ENCODE measurements at places on chromosomes 12 and 14.
A peak's percentile ranks its signal among the peaks of the same experiment; 100 is the strongest.

GRCh38 chr12:88299567-88300101 is 157.5 kb downstream of the TMTC3 start:
- no peak for DNase-seq

- DNase-seq, result no peak
Observed at GRCh38 chr12:110077800-110078199, 29.5 kb upstream of the C12orf76 start.

DNA sequence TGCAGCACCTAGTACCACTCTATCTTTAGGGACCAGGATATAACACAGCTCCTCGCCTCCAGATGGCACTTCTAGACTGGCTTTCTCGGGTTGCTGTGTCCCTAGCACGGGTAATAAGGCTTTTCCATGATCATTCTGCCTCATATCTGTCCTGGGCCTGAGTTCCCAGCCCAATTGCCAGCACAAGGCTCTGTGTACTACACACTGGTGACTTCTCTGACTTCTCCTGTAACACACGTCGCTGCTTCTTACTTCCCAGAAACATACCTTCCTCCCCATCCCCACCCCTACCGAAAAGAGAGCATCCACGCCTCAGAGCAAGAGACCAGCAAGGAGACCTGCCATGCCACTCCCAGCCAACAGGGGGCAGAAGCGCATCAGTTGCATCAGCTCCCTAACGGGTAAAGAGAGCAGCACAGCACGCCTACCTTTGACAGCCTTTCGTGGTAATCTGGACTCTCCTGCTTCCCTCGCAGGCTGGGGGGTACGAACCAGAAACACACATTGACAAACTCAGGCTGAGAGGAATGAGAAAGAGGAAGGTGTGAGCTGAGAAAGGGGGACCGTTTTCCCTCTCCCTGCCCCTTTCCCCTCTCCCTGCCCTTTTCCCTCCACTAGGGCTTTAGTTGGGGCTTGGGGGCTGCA is 21.2 kb upstream of the ZNF740 start:
- DNase-seq, result peak; percentile 79

- no peak for DNase-seq
Observed at GRCh38 chr14:90499121-90499520, 102.3 kb downstream of the CALM1 start.

DNA sequence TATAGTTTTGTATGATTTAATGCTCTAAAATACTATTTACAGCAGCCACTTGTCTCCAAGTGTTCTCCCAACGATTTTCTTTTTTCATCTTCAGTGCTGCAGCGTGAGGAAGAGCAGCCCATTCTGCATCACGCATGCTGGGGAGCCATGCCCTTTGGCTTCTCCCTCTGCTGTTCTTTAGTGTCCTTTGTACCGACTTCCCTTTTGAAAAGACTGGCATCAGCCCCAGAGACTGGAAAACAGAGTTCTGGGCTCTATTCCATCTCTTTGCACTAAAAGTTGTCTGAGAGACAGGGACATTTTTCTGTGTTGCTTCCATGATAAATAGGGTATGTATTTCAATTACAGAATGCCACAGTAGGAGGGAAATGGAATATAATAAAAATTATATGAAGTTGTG is 105.1 kb downstream of the RERG start:
- no peak for DNase-seq

- no peak for DNase-seq
Observed at GRCh38 chr12:8561011-8561410, 20.3 kb upstream of the CLEC4E start.
